ENCODE measurements at places on chromosomes 11 and 22. TPM values are rescaled to one million over a fixed set of nuclear protein-coding genes. Genes with fewer than 3 reads are reported as not detected.

DNA sequence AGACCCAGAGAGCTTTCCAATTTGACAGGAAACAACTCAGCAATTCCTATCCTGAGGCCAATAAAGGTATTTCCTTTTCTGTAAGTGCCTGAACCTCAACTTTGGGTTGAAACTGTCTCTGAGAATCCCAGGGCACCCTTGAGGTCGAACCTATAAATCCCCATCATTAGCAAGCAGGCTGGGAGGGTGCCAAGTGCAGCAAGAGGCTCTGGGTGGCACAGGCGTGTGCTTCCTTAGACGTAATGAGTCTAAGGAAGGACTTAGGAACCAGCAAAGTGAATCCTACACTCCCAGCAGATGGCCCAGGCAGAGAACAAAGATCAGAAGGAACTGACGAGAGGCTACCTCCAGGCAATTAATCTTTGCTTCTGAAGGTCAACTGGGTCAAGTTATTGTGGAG is 234.3 kb upstream of the NARS2 start:
- no peaks in the 10 kb centered on the region for H3K27me3 ChIP-seq
- H3K36me3 ChIP-seq: no peaks in the 10 kb centered on the region
- no peak overlapping the region for H3K4me3 ChIP-seq

- H3K4me1 ChIP-seq: peaks cover 25% of the 10 kb centered on the region
- no peaks in the 10 kb centered on the region for H3K27me3 ChIP-seq
- no peak overlapping the region for H3K4me3 ChIP-seq
- H3K36me3 ChIP-seq: no peaks in the 10 kb centered on the region
Measured at GRCh38 chr11:10066441-10066840, 227.6 kb downstream of the SBF2 start.

DNA sequence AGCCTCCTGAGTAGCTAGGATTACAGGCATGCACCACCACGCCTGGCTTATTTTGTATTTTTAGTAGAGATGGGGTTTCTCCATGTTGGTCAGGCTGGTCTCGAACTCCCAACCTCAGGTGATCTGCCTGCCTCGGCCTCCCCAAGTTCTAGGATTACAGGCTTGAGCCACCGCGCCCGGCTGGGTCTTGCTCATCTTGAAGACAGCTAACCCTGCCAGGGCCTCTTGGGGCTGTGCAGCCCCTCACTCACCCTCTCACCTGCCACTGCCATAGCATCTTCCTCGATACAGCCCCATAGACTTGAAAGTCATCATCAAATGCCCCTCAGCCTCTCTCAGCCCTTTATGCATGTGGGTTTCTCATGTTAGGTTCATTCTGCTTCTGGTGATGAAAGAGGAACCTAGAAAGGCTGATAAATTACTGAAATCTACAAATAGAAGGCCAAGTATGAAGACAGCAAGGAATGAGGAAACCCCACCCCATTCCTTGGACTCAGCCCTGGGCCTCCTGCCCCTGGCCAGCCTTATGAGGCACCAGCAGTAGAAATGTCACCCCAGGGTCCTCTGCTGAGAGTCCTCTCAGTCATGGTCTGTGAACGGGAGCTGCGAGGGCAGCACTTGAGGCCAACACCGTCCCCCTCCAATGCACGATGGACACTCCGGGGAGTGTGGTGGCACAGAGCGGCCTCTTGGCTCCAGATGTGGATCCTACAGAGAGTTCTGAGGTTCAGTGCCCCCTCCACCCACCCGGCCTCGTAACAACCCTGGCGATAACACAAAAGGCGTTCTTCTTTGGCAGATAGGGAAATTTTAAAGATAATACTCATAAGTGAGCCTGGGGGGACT is 24.8 kb downstream of the SCGB1A1 start:
- DNase-seq: no peak
- no peaks in the 10 kb centered on the region for H3K27me3 ChIP-seq
- no peak overlapping the region for H3K4me3 ChIP-seq
- H3K36me3 ChIP-seq: no peaks in the 10 kb centered on the region
- no peak overlapping the region for H3K27ac ChIP-seq

DNA sequence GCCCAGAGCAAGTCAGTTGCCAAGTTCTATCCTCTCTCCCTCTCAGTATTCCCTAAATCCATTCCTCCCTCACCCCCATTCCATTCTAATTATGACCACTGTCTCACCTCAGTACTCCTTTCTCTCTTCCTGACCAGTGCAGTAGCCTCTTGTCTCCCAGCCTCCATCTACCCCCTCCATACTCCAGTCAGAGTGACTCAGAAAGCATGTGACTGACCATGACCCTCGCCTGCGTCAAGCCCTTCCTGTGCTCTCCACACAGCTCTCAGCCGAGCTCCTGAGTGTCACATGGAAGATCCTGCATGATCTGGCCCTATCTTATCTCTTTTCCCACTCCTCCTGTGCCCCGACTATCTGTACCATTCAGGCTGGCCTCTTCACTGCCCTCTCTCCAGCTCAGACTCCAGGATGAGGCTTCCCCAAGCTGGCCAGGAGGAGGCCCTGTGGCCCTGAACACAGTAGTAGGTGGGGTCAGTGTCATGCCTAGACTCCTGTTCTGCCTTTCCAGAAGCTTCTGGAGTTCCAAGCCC is 42.6 kb downstream of the NEU3 start:
- no peak overlapping the region for H3K27ac ChIP-seq
- H3K4me1 ChIP-seq: no peaks in the 10 kb centered on the region
- no peaks in the 10 kb centered on the region for H3K36me3 ChIP-seq
- no peaks in the 10 kb centered on the region for H3K27me3 ChIP-seq
- H3K4me3 ChIP-seq: no peak overlapping the region

DNA sequence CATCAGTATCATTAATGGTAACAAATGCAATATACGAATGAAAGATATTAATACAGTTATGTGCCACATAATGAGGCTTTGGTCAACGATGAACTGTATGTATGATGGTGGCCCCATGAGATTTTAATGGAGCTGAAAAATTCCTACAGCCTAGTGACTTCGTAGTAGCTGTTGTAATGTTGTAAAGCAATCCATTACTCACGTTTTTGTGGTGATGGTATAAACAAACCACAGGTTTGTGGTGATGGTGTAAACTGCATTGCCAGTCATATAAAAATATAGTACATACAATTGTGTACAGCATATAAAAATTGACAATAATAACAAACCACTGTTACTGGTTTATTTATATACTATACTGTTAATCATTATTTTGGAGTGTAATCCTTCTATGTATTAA is 27.4 kb upstream of the GRIA4 start:
- no peaks in the 10 kb centered on the region for H3K4me1 ChIP-seq
- no peak overlapping the region for H3K27ac ChIP-seq
- H3K36me3 ChIP-seq: no peaks in the 10 kb centered on the region
- H3K4me3 ChIP-seq: no peak overlapping the region
- DNase-seq: no peak

- peaks cover 15% of the 10 kb centered on the region for H3K4me1 ChIP-seq
- H3K27me3 ChIP-seq: no peaks in the 10 kb centered on the region
- DNase-seq: no peak
- peak overlapping the region; percentile 99 for H3K4me3 ChIP-seq
Measured at GRCh38 chr22:42613872-42614301, 796 bp downstream of the POLDIP3 start.

- no peaks in the 10 kb centered on the region for H3K4me1 ChIP-seq
- no peak overlapping the region for H3K27ac ChIP-seq
- DNase-seq: no peak
- H3K4me3 ChIP-seq: no peak overlapping the region
- H3K27me3 ChIP-seq: no peaks in the 10 kb centered on the region
- no peaks in the 10 kb centered on the region for H3K36me3 ChIP-seq
Measured at GRCh38 chr11:104041792-104042191, 5.4 kb downstream of the DDI1 start.

GRCh38 chr11:70399681-70400112 is 1.4 kb downstream of the CTTN start:
- peak overlapping the region; percentile 99 for H3K4me3 ChIP-seq
- peak overlapping the region; percentile 74 for H3K27ac ChIP-seq
- H3K27me3 ChIP-seq: no peaks in the 10 kb centered on the region
- peak; percentile 76 for DNase-seq
- peaks cover 25% of the 10 kb centered on the region for H3K4me1 ChIP-seq

DNA sequence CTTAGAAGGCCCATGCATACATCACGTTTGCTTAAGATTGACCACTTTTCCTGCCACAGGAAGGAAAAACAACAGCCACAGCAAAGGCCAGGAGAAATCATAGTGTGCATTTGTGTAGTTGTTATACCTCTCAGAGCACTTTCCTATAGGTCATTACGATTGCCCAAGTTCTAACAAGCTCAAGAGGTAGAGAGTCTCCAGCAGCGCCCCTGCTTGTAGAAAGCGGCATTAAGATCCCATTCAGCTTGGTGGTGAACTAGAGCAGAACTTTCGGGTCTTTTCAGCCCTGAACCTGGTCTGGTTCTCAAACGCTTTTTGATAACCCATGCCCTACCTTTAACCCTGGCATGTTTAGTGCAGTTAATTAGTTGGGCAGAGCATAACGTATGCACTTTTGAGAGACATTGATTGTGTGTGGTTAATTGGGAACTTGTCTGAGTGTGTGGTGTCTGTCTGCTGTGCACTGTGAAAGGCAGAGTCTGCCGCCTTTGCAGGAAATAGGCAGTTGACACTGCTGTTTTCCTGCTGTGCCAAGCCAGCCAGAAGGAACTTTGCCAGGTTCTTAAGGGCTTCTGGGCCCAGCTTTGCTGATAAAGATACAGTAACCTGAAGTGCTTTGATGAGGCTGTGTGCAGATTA is 109.9 kb upstream of the CLMP start:
- no peak overlapping the region for H3K4me3 ChIP-seq
- no peaks in the 10 kb centered on the region for H3K36me3 ChIP-seq
- H3K27ac ChIP-seq: no peak overlapping the region
- peak; percentile 45 for DNase-seq

DNA sequence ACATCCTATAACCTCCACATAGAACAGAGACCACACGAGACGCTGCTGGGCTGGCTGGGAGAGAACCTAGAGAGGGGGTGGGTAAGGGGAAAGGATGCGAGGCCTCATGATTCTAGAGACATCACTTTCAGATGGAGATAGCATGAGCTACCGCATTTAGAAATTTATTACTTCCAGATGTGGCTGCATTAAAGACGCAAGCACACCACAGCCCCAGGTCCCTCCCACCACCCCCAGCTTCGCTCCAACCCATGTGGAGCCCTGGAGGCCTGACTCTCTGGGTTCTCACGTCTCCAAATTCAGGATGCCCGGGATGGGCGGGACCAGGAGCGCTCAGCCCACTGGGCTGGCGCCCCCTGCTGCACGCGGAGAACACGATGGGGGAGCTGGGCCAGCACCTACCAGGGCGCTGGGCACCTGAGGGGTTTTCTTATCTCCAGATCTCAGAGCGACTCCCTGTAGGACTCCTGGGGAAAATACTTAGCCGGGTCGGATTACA is 13.6 kb downstream of the MRPL21 start:
- peaks cover 19% of the 10 kb centered on the region for H3K36me3 ChIP-seq
- H3K27ac ChIP-seq: no peak overlapping the region

- no peak overlapping the region for H3K27ac ChIP-seq
- DNase-seq: no peak
- no peaks in the 10 kb centered on the region for H3K27me3 ChIP-seq
- no peak overlapping the region for H3K4me3 ChIP-seq
Measured at GRCh38 chr11:64854534-64855502, 10.4 kb upstream of the CDC42BPG start.

- no peaks in the 10 kb centered on the region for H3K36me3 ChIP-seq
- no peak overlapping the region for H3K27ac ChIP-seq
- DNase-seq: no peak
Measured at GRCh38 chr11:44505581-44506054, 59.8 kb upstream of the CD82 start.

GRCh38 chr11:27354359-27354965 is 8.6 kb downstream of the CCDC34 start:
- H3K36me3 ChIP-seq: no peaks in the 10 kb centered on the region
- H3K4me3 ChIP-seq: no peak overlapping the region
- no peak for DNase-seq
- H3K27ac ChIP-seq: no peak overlapping the region
- H3K4me1 ChIP-seq: peaks cover 40% of the 10 kb centered on the region
- H3K27me3 ChIP-seq: no peaks in the 10 kb centered on the region

GRCh38 chr11:66080055-66080817 is 10.2 kb downstream of the PACS1 start:
- no peaks in the 10 kb centered on the region for H3K4me1 ChIP-seq
- DNase-seq: no peak
- no peak overlapping the region for H3K4me3 ChIP-seq
- no peaks in the 10 kb centered on the region for H3K27me3 ChIP-seq
- H3K27ac ChIP-seq: no peak overlapping the region
- H3K36me3 ChIP-seq: no peaks in the 10 kb centered on the region

GRCh38 chr11:8167796-8168195 is 1.0 kb downstream of the RIC3 start:
- no peak for DNase-seq
- H3K27ac ChIP-seq: no peak overlapping the region
- H3K4me3 ChIP-seq: peak overlapping the region; percentile 85
- peaks cover 10% of the 10 kb centered on the region for H3K4me1 ChIP-seq
- no peaks in the 10 kb centered on the region for H3K36me3 ChIP-seq

DNA sequence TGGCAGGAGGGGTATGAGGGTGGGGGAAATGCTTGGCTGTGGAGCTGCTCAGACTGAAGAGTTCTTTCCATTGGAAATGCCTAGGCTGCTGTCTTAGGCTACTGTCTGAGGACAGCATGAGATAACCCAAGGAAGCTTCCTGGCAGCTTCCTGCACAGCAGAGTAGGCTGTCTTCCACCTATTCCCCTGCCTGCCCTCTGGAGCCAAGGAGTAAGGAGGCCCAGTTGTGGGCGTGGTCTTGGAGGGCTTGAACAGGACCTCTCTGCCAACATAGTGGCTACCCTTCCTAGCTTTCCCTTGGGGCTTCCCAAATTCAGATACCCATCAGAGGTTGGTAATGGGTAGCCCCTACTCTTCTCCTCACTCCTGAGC is 25.9 kb downstream of the PHLDB1 start:
- H3K27ac ChIP-seq: no peak overlapping the region
- peak; percentile 10 for DNase-seq
- peaks cover 22% of the 10 kb centered on the region for H3K4me1 ChIP-seq
- H3K27me3 ChIP-seq: no peaks in the 10 kb centered on the region

- no peaks in the 10 kb centered on the region for H3K36me3 ChIP-seq
- H3K4me1 ChIP-seq: peaks cover 6% of the 10 kb centered on the region
- peak; percentile 42 for DNase-seq
- no peaks in the 10 kb centered on the region for H3K27me3 ChIP-seq
- no peak overlapping the region for H3K27ac ChIP-seq
- no peak overlapping the region for H3K4me3 ChIP-seq
Measured at GRCh38 chr11:45743556-45744468, 61.1 kb upstream of the SLC35C1 start.

DNA sequence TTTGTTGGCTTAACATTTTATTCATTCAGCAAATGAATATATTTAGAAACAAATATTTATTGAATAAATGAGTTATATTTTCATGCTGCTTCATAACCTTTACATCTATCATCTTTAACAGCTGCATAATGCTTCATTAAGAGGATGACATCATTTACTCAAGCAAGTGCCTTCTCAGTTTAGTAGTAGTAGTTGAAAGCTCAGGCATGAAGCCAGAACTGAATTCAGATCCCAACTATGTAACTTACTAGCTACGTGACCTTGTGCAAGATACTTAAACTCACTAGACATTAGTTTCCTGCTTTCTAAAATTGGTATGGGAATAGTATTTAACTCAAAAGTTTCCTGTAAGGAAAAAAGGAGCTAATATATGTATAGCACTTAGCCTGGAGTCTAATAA is 90.3 kb downstream of the TMPRSS5 start:
- no peak for DNase-seq
- no peaks in the 10 kb centered on the region for H3K36me3 ChIP-seq
- no peak overlapping the region for H3K27ac ChIP-seq
- no peak overlapping the region for H3K4me3 ChIP-seq
- H3K4me1 ChIP-seq: no peaks in the 10 kb centered on the region

Gene CRYBA4
- total RNA-seq: not detected

Gene RHOD
- total RNA-seq: 16.2 TPM

Gene ATF4
- 366 TPM for total RNA-seq

Gene TTC12
- total RNA-seq: 4.1 TPM

Gene MS4A6E
- not detected for total RNA-seq

All from GM23338 (cell line).